Activated naive CD4-positive, alpha-beta T cell treated with anti-CD3 and anti-CD28 coated beads, Interleukin-2, amount 50 U/mL, for 72 hours (primary cell): ENCODE measurements at places on chromosomes 7 and 10.

- no peak for DNase-seq
Measured at GRCh38 chr10:31207636-31208035, 111.4 kb upstream of the ZEB1 start.

DNA sequence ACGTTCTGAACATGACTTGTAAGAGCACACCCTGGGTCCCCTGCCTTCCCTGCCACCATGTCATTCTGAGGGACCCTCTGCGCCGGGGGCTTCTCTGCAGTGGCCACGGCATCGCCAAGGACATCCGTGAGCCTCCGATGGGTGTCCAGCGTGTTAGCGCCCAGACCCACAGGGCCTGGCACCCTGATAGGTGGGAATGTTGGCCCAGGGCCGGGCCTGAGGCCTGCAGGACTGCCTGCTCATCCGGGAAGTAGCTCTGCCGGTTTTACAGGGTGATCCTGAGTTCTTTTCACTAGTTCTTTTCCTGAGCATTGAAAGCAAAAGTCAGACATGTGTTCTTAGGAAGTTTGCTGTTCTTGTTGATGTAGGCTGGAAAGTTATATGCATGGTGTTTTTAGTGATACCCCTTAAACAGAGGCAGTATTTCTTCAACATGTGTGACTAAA lies 54.5 kb downstream of the WDR37 start:
- DNase-seq, result no peak

- no peak for DNase-seq
Measured at GRCh38 chr10:96747734-96748550, 27.6 kb upstream of the PIK3AP1 start.

DNA sequence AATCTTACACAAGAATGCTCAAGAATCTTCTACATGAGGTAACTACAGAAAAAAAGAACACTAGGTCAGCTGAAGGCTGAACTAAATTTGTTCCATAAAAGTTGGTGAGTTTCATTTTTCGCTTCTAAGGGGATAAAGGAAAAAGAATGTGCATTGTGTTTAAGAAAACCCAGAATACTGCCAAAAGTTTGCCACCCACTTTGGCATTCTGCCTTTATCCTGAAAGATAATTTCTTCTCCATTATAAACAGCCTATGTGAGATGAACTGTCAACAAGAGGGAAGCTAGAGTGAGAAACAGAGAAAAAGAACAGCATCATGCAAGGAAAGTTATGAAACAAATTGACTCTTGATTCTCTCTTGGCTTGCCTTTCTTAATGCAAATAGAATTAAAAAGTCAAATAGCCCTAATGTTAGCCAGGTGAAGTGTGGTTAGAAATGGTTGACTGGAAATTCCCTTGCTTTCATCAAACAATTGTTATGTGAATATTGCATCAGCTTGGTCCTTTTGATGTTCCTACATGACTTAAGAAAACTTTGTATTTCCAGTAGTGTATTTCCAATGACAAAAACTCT lies 25.8 kb downstream of the STEAP1 start:
- DNase-seq, result no peak

DNA sequence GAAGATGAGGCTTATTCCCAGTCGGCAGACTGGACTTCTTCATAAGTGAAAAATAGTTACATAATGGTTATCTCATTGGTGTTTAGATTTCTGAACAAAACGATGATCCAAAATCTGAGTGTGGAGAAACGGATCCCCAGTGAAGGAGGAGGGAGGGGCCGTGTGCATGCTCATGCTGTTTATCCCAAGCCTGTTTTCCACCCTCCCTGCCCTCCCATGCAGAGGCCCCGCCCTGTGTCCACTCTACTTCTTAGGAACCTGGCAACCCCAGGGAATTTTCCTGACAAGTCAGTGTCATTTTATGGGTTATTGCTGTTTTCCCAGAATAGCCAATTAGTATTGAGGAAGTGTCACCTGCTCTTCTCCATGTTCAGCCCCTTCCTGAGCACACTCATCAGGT lies 174.0 kb downstream of the CELF2 start:
- DNase-seq, result no peak

GRCh38 chr7:815284-816216 lies 16.7 kb upstream of the SUN1 start:
- no peak for DNase-seq

DNA sequence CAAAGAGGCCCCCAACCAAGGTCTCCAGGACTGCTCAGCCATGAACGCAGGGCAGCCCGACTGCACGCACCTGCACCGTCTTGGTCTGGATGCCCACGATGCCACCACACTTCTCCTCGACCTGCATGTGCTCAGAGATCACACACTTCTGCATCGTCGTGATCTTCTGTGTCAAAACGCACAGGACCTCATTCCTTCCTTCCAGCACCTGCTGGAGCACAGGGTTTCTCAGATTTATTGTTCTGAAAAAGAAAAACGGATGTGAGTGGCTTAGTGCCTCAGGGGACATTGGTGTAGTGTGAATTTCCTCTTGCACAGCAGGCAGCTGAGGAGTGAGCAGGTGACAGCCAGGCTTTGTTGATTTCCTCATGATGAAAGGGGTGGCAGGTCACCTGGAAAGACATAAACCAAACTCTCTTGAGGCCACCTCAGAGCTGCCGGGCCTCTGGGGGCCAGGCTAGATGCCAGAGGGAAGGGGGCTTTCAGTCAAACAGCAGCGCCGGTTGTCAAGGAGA lies 38.2 kb downstream of the GSDME start:
- DNase-seq, result no peak

DNA sequence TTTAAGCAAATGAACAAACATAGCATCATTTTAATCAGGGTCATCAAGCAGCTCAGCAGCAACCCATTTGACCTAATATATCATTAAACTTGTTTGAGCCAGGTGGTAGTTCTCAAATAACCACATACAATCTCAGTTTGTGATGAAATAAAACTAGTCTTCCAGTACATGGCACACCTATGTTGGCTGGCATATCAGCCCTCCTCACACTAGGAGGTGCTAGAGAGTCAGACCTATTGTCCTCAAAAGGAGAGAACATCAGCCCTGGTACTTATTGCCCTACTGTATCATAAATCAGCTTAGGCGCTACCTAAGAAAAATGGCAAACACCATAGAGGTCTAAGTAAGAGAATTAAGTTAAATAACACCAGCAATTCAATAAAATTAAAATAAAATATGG lies 81.7 kb downstream of the CABCOCO1 start:
- no peak for DNase-seq

GRCh38 chr7:125892434-125892833 lies 962.8 kb upstream of the POT1 start:
- DNase-seq, result no peak

DNA sequence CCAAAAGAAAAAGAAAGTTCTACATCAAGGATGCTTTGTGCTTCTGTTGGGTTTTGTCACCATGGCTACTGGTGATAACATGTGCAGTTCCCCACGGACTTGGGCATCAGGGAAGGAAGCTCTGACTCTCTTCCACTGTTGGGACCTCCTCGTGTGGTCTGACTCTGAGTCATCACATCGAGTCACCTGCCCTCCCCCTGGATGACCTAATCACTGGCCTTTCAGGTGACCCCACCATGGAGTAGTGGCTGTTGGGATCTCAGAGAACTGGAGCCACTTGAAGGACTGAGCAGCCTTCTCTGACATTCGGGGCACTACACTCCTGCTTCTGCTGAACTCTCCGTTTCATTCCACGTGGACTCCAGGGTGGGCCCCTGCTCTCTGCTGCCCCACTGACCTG lies 60.8 kb upstream of the DOCK1 start:
- no peak for DNase-seq

GRCh38 chr10:28177944-28178637 lies 124.8 kb downstream of the MPP7 start:
- peak; percentile 15 for DNase-seq

- DNase-seq, result no peak
Measured at GRCh38 chr10:79266543-79267312, 80.5 kb upstream of the PPIF start.

GRCh38 chr10:48981310-48981907 lies 41.8 kb upstream of the LRRC18 start:
- DNase-seq, result no peak

DNA sequence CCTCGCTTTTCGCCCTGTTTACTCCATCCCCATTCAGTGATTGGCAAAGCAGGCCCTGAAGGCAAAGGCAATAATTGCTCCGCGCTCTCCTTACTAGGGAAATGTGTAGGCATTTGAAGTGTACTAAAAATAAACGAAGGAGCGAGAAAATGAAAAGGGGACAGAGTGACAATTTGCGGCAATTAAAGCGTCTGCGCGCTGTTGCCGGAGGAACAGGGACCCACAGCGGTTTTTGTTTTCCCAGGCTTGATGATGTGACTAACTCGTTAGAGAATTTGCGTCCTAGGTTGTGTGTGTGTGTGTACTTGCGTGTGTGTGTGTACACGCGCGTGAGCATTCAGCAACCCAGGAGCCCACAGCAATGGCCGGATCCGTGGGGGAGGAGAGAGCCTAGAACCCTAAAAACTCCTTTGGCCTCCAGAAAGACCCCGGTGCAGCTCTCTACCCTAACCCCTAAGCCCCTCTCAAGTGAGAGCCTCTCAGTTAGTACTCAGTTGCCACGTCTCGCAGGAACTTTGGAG lies 7.8 kb upstream of the DLX6 start:
- DNase-seq, result no peak

DNA sequence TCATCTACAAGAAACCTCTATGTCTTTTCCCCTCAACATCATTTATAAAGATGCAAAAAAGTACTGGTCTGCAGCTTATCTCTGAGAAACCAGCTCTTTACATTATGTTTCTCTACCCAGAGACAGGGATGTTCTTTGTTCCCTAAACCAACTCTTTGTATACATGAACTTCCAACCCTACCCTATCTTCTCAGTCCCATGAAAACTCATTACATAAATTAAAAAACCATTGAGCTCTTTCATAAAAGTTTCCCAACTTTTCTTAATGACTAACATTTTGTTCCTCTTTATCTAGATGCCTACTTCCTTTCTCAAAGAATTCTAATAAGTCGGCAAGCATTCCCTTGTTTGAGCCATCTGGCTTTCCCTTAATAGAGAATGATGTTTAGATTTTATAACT lies 192.8 kb upstream of the AGK start:
- no peak for DNase-seq

DNA sequence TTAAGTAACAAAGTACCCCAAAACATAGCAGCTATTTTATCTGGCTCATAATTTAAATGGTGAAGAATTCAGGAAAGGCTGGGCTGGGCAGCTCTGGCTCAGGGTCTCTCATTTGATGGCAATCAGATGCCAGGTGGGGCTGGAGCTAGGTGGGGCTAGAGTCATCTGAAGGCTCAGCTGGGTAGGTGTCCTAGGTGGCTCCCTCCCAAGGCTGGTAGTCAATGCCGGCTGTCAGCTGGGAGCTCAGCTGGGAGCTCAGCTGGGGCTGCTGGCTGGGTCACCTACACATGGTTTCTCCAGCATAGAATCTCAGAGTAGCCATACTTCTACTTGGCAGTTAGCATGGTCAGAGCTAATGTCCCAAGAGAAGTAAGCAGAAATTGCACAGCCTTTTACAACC lies 34.1 kb downstream of the OSBPL3 start:
- DNase-seq, result no peak

- no peak for DNase-seq
Measured at GRCh38 chr10:68212721-68213352, 19.1 kb downstream of the ATOH7 start.

DNA sequence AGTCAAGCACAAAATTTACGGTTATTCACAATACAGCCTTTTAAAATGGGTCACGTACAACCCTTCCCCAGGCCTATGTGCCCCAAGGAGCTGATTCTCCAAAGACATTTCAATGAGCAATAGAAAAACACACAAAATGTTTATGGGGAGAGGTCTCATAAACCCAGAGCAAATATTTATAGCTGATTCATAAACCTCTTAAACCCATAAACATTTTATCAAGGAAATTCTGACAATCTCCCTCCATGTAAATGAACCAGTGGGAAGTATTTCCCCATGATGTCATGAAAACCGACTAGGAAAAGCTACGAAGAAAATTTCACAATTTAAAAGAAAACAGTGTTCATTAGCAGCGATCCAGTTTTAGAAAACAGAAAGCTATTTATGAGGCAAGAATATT lies 36.0 kb downstream of the SFMBT2 start:
- DNase-seq, result no peak

DNA sequence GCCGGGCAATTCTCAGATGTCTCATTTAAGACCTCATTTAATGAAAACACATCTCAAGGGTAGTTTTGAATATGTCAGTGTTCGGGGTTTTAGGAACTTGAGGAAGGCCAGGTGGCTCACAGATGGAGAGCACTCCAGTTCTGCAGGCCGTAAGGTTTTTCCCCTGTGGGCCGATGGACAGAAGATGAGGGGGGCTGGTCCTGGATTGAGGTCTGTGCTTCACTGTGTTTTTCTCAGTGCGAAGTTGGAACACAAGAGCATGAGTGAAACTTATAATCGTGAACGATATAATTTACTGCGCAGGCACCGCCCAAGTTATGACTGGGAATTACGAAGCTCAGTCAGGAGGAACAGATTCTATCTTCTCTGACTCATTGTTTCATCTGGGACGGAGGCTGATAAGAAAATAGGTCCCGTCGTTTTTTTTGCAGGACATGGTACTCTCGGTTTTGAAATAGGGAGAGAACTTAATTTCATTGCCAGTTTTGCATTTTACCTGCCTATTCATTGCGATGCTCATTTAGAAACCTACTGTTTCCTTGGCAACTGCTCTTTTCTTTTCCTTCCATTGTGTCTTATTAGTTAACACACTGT lies 591.0 kb upstream of the PFKP start:
- no peak for DNase-seq

DNA sequence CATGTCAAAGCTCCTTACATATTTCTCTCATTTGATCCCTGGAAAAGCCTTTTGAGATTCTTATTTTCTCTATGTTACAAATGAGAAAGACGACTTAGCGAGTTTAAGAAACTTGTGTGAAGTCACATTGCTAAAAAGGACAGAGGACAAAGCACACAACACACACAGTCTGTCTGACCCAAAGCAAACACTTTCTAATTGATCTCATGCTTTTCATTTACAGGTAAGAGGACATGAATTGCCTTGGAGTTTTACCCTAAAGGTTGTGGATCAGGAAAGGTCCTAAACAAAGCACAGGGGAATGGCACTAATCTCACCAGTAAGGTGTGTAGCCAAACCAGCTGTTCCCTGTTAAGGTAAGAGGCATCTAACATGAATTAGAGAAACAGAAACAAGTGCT lies 18.7 kb downstream of the SLC35G1 start:
- no peak for DNase-seq

- no peak for DNase-seq
Measured at GRCh38 chr7:129252128-129252527, 27.3 kb downstream of the AHCYL2 start.

DNA sequence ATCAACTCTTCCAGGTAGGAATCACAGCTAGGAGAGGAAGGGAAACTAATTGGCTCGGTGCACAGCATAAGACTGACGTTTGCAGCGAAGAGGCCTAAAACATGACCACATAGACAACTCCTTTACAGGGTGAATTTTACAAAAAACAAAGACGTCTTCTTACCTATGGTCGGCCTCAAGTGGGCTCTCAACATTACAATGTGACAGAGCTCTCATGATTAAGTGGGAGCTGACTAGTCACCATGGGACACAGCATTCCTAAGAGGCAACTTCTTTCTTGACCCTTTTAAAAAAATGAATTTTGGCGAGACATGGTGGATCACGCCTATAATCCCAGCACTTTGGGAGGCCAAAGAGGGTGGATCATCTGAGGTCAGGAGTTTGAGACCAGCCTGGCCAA lies 4.6 kb downstream of the PDIA4 start:
- no peak for DNase-seq
